ENCODE measurements at places on chromosomes 2 and 18.
A peak's percentile ranks its signal among the peaks of the same experiment; 100 is the strongest.

DNA sequence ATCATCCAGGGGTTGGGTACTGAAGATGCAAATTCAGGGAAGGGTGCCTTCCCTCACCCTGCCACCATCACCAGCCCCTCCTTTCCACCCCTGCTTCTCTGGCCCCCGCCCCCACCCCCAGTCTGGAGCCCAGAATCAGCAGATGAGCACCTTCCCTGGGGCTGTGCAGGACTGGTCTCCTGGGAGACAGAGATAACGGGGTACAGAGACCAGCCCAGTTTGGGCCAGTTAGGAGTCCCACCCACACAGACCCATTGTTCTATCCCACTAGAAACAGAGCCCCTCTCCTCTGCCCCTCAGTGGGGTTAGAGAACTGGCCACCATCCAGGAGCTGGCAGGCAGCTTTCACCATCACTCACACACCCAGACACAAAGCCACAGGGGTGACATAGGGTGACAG, 4.5 kb upstream of the CRYBA2 start:
- no peak for DNase-seq

- DNase-seq: no peak
Measured at GRCh38 chr2:229591611-229592010, 122.7 kb downstream of the DNER start.

GRCh38 chr2:220753486-220753885, 818.6 kb downstream of the EPHA4 start:
- DNase-seq: no peak

DNA sequence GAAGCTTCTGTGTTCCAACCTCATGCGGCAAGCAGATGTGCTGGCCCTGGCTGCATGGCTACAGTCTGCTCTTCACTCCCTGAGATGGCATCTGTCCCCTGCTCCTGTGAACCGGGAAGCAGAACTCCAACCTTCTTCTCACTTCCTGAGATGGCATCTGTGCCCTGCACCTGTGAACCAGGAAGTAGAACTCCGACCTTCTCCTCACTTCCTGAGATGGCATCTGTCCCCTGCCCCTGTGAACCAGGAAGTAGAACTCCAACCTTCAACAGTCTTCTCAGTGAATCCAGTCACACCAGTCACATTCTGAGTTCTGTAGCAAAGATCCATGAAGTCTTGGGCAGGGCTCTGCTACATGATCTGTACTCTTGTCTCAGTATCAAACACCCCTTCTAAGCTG, 887.2 kb upstream of the KLHL29 start:
- DNase-seq: no peak

- no peak for DNase-seq
Measured at GRCh38 chr2:66929632-66930338, 467.3 kb upstream of the ETAA1 start.

DNA sequence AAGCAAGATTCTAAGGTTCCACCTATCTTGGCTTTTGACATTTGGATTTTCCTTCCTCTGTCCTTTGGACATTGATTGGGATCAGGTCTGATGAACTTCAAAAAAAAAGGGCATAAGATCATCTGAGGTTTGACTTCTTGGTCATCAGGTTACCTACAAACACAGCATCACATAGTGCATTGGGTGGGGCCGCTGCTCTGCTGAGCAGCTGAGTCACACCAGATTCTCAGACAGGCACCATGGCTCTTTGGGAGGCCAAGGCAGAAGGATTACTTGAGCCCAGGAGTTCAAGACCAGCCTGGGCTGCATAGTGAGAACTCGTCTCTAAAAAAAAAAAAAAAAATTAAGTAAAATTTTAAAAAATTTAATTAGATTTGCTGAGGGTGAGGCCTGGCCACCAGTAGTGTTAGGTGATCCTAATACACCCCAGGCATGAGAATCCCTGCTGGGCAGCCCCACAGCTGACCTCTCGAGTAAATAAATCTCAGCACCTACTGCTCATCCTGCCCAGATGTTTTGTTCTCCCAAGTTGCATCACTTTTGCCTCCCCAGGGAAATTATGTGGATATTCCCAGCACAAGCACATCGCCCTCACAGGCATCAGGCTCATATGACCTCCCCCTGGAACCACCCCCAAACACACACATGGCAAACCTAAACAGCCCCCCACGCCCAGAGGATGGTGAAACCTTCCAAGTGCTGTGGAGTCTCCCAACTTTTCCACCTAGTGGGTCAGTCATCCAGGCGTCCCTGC, 5.3 kb downstream of the MLPH start:
- no peak for DNase-seq

DNA sequence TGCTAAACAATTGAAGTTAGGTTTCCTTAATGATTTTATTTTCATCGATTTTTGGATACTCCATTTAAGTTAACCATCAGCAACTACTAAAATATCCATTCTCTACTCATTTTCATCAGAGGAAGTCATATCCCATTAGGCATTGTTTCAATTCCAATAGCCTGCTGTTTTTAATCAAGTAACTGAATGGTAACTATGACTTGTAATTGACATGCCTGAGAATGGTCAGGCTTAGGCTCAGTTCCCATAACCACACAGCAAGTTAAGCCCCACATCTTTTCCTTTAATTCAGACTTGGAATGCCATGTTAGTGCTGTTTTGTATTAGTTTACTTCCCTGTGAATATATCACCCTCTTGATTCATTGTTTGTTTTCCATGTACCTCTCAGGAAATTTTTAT, 398.8 kb downstream of the ARHGAP15 start:
- DNase-seq: no peak

- peak; percentile 45 for DNase-seq
Measured at GRCh38 chr2:135820003-135820618, 16.9 kb downstream of the LCT start.

DNA sequence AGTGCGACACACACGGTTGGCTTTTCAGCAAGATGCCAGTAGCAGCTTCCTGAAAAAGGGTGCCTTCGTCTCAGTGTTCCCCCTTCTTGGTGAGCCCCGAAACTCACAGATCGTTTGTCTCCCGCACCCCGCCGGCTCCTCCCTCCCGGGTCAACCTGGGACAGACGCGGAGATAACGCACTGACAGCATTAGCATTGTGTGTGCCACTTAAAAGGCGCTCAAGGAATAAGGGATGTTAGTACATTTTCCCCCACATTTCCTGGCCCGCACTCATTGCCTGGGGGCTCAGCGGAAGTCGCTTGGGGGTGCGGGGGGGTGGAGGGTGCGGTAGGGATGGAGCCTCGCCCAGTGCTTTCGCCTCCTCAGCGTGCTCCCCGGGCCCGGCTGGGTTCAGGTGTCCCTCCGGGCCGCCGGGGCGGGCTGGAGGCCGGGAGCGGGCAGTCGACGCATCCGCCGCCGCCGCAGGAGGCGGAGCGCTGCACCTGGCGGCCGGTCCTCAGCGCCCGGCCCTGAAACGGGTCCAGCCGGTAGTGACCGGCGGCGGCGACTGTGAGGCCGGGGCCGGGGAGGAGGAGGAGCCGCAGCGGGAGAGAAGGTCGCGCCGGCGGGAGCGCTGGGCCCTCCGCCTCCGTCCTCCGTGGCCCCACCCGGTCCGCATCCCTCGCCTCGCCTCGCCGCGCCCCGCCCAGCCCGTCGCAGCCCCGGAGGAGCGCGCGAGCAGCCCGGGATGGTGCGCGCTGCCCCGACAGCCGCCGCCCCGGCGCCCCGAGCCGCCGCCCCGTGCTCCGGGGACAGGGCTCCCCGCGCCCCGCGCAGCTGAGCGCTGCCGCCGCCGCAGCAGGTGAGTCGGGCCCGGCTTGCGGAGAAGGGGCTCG, at the start of gene MFSD6:
TSS of gene MFSD6 (plus strand) at position 694 of the 876 bp plus-strand sequence. CDS start 27,675 bp downstream, outside the sequence.
- peak; percentile 49 for DNase-seq

DNA sequence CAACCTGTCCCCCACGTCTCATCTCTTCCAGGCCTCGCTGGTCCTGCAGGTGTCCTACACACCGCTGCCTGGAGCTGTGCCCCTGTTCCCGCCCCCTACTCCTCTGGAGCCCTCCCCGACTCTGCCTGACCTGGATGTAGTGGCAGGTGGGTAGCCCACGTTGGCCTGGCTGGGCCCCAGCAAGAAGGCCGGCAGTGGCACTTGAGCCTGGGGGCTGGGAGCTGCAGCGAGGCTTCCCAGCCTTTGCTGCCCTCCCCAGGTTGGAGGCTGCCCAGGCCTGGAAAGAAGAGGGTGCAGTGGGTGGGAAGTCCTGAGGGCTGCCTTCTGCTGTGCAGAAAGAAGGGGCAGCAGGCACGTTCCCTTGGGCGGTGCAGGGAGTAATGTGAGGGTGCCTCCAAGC, 58.4 kb downstream of the DYSF start:
- no peak for DNase-seq

- no peak for DNase-seq
Measured at GRCh38 chr2:204436230-204436629, 109.0 kb upstream of the PARD3B start.

GRCh38 chr2:19209575-19210341, 148.7 kb downstream of the OSR1 start:
- no peak for DNase-seq

DNA sequence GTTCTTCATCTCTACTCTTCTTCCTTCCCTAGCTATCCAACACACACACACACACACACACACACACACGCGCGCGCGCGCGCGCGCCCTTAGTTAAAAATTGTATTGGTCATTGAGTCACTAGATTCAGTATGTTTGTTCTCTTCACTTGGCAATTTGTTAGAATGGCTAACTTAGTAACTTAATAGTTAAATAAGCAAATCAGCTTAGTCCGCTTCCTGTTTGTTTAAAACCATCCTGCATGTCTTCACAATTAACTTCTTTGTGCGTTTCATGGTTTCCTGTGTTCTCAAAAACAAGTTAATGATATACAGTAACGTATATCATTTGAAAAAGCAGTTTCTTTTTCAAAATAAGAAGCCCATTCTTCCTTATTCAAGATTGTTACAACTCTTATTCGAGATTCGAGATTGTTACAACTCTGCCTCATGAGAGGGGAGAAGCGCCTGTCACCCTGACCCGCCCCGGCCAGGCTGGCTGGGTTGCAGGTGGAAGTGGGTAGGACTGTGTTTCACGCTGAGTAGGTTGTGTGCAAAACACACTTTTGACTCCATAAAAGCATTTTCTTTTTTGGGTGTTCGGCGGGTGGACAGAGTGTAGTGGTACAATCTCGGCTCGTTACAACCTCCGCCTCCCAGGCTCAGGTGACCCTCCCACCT, 9.5 kb upstream of the CNNM3 start:
- no peak for DNase-seq

DNA sequence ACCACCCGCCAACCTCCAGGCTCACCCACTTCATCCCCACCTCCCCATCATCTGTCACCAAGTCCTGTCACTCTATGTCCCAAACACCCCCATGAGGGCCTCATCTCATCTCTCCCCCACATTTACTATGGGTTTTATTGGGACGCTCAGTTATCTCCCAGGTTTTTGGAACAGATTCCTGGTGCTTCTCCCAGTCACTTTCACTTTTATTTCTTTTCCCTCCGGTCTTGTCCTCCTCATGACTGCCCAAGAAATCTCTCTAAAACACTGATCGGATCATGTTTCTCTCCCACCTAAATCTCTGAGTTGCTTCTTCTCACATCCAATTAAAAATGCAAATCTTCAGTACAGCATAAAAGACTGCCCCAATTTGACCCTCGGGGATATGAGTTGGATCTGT, 273.1 kb downstream of the PHLPP1 start:
- DNase-seq: no peak

GRCh38 chr2:208311954-208312353, 45.9 kb downstream of the PIKFYVE start:
- no peak for DNase-seq
